Vagina (tissue), 2 donors: ENCODE measurements at places on chromosomes 13 and 19.

DNA sequence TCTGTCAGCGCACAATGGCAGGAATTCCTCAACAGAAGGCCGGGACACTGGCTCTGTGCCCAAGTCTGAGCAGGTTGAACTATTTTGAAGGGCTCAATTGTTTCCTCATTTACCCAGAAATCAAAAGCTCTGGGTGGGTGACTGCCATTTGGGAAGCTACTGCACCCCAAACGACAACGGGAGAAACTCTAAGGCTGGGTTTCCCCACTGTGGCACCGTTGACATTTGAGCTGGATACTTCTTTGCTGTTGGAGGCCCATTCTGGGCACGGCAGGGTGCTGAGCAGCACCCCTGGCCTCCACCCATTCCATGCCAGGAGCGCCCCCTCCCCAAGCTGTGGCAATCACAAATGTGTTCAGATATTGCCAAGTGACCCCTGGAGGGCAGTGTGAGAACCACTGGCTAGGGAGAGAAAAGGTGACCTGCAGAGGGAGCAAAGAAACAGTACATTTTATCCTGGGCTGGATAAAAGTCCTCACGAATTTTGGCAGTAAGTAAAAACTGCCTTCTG, 62.5 kb downstream of the RFX2 start:
- DNase-seq, result peak; percentile 54
- H3K4me1 ChIP-seq, result peaks cover 10% of the 10 kb centered on the region
- H3K27me3 ChIP-seq, result no peaks in the 10 kb centered on the region
- no peaks in the 10 kb centered on the region for H3K36me3 ChIP-seq

GRCh38 chr19:12715929-12716328, 7.8 kb downstream of the TNPO2 start:
- H3K4me3 ChIP-seq, result no peak overlapping the region
- DNase-seq, result no peak
- H3K36me3 ChIP-seq, result peaks cover 65% of the 10 kb centered on the region
- no peak overlapping the region for H3K27ac ChIP-seq
- peaks cover 27% of the 10 kb centered on the region for H3K4me1 ChIP-seq

DNA sequence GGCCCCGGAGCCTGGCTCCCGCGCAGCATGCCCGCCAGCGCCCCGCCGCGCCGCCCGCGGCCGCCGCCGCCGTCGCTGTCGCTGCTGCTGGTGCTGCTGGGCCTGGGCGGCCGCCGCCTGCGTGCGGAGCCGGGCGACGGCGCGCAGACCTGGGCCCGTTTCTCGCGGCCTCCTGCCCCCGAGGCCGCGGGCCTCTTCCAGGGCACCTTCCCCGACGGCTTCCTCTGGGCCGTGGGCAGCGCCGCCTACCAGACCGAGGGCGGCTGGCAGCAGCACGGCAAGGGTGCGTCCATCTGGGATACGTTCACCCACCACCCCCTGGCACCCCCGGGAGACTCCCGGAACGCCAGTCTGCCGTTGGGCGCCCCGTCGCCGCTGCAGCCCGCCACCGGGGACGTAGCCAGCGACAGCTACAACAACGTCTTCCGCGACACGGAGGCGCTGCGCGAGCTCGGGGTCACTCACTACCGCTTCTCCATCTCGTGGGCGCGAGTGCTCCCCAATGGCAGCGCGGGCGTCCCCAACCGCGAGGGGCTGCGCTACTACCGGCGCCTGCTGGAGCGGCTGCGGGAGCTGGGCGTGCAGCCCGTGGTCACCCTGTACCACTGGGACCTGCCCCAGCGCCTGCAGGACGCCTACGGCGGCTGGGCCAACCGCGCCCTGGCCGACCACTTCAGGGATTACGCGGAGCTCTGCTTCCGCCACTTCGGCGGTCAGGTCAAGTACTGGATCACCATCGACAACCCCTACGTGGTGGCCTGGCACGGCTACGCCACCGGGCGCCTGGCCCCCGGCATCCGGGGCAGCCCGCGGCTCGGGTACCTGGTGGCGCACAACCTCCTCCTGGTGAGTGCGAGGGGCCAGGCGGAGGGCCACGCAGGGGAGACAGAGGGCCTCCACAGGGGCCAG, at the start of gene KL:
TSS of gene KL (plus strand) at position 10 of the 909 bp plus-strand sequence. CDS start at position 28, 18 bp downstream.
- H3K27me3 ChIP-seq, result no peaks in the 10 kb centered on the region
- no peak for DNase-seq
- H3K4me1 ChIP-seq, result no peaks in the 10 kb centered on the region
- H3K4me3 ChIP-seq, result peak within 1 kb of the TSS; percentile 66
- peak within 1 kb of the TSS; percentile 57 for H3K27ac ChIP-seq

DNA sequence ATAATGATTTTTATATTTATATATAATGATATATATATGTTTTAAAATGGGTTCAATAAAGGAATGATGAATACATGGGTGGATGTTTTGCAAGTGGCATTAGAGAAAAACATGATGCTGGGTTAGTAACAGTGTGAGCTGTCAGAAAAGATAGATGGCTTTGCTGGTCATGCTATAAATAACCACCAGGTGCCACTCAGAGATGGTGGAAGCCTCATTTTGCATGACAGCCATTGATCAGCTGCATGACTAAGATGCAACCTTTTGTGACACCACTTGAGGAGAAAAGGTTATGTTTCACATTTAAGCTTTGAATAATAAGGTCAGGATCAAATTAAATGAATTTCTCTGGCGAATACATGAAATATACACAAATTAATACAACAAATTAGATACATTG, 737.7 kb downstream of the PCDH9 start:
- DNase-seq, result no peak
- no peaks in the 10 kb centered on the region for H3K36me3 ChIP-seq
- H3K27me3 ChIP-seq, result no peaks in the 10 kb centered on the region
- no peak overlapping the region for H3K4me3 ChIP-seq
- no peaks in the 10 kb centered on the region for H3K4me1 ChIP-seq

GRCh38 chr13:50119591-50119990, 104.3 kb downstream of the KCNRG start:
- H3K4me3 ChIP-seq, result no peak overlapping the region
- H3K36me3 ChIP-seq, result no peaks in the 10 kb centered on the region
- H3K27me3 ChIP-seq, result no peaks in the 10 kb centered on the region
- peaks cover 23% of the 10 kb centered on the region for H3K4me1 ChIP-seq

DNA sequence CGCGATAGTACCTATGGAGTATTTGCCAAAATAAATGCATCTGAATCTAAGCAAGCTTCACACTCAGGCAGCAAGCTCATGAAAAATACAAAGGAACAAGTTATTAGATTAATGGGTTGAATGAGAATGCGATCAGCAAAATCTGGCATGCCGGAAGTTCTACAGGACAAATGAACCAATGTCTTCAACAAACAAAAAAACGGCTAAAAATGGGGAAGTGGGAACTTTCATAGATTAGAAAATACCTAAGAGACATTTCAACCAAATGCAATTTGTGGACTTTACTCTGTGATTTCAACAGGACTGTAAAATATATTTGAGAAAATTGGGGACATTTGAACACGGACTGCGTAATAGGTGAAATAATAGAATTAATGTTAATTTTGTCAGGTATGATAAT, 22.4 kb upstream of the RNASEH2B start:
- no peak for DNase-seq
- H3K4me3 ChIP-seq, result no peak overlapping the region
- H3K27me3 ChIP-seq, result no peaks in the 10 kb centered on the region
- no peak overlapping the region for H3K27ac ChIP-seq

- peak overlapping the region; percentile 46 for H3K27ac ChIP-seq
- H3K4me3 ChIP-seq, result peak overlapping the region; percentile 87
- no peaks in the 10 kb centered on the region for H3K36me3 ChIP-seq
- H3K27me3 ChIP-seq, result no peaks in the 10 kb centered on the region
- peaks cover 20% of the 10 kb centered on the region for H3K4me1 ChIP-seq
- DNase-seq, result no peak
These were observed 881 bp downstream of the ARHGAP33 start for GRCh38 chr19:35776102-35776788.

GRCh38 chr13:21913010-21913409, 242.1 kb downstream of the FGF9 start:
- H3K36me3 ChIP-seq, result no peaks in the 10 kb centered on the region
- DNase-seq, result no peak
- H3K4me1 ChIP-seq, result no peaks in the 10 kb centered on the region
- no peak overlapping the region for H3K4me3 ChIP-seq
- no peak overlapping the region for H3K27ac ChIP-seq
- H3K27me3 ChIP-seq, result no peaks in the 10 kb centered on the region

- no peaks in the 10 kb centered on the region for H3K4me1 ChIP-seq
- H3K27ac ChIP-seq, result no peak overlapping the region
- no peaks in the 10 kb centered on the region for H3K36me3 ChIP-seq
These were observed 39.1 kb downstream of the GPR12 start for GRCh38 chr13:26721251-26722121.

- H3K4me3 ChIP-seq, result no peak overlapping the region
- H3K36me3 ChIP-seq, result no peaks in the 10 kb centered on the region
- DNase-seq, result no peak
- H3K27ac ChIP-seq, result no peak overlapping the region
- H3K4me1 ChIP-seq, result no peaks in the 10 kb centered on the region
- no peaks in the 10 kb centered on the region for H3K27me3 ChIP-seq
These were observed 10.0 kb upstream of the OR10H2 start for GRCh38 chr19:15717809-15718208.

GRCh38 chr19:2716275-2716650, 4.9 kb downstream of the DIRAS1 start:
- H3K27ac ChIP-seq, result no peak overlapping the region
- H3K36me3 ChIP-seq, result no peaks in the 10 kb centered on the region
- H3K27me3 ChIP-seq, result no peaks in the 10 kb centered on the region
- DNase-seq, result no peak

- peaks cover 11% of the 10 kb centered on the region for H3K36me3 ChIP-seq
- DNase-seq, result no peak
- H3K27me3 ChIP-seq, result no peaks in the 10 kb centered on the region
- H3K27ac ChIP-seq, result no peak overlapping the region
These were observed 6.8 kb upstream of the ZNF324 start for GRCh38 chr19:58460039-58460438.

DNA sequence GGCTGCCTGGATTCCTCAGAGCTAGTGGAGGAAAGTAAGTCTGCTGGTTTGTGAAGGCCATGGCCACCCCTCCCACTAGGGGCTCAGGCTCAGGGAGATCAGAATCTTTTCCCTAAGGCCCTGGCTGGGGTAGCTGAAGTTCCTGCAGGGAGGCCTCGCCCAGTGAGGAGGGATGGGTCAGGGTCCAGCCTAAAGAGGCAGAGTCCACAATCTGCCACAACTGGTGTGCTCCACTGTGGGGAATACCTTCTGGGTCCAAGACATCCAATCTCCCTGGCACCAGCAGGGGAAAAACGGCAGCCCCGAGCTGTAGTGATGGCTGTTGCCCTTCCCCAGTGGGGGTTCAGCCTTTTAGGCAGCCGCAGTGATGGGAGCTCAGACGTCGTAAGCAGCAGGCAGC, 23.2 kb downstream of the IGFL3 start:
- H3K27ac ChIP-seq, result no peak overlapping the region
- H3K36me3 ChIP-seq, result no peaks in the 10 kb centered on the region
- DNase-seq, result no peak
- H3K27me3 ChIP-seq, result no peaks in the 10 kb centered on the region

- no peaks in the 10 kb centered on the region for H3K36me3 ChIP-seq
- H3K27ac ChIP-seq, result peak overlapping the region; percentile 86
- no peak for DNase-seq
- no peak overlapping the region for H3K4me3 ChIP-seq
These were observed 42.7 kb downstream of the ANKRD10 start for GRCh38 chr13:110872034-110872767.

- H3K4me3 ChIP-seq, result no peak overlapping the region
- H3K4me1 ChIP-seq, result peaks cover 57% of the 10 kb centered on the region
- no peaks in the 10 kb centered on the region for H3K36me3 ChIP-seq
- H3K27me3 ChIP-seq, result no peaks in the 10 kb centered on the region
- peak overlapping the region; percentile 3 for H3K27ac ChIP-seq
These were observed 10.8 kb downstream of the NDFIP2 start for GRCh38 chr13:79491715-79492114.

- no peak overlapping the region for H3K4me3 ChIP-seq
- H3K27ac ChIP-seq, result no peak overlapping the region
- no peaks in the 10 kb centered on the region for H3K27me3 ChIP-seq
- DNase-seq, result no peak
- H3K36me3 ChIP-seq, result no peaks in the 10 kb centered on the region
These were observed 717.7 kb upstream of the ATXN8OS start for GRCh38 chr13:69389899-69390298.

- H3K4me3 ChIP-seq, result no peak overlapping the region
- H3K36me3 ChIP-seq, result no peaks in the 10 kb centered on the region
- H3K27me3 ChIP-seq, result no peaks in the 10 kb centered on the region
- no peak overlapping the region for H3K27ac ChIP-seq
These were observed 18.7 kb downstream of the EFNA2 start for GRCh38 chr19:1304197-1304924.

DNA sequence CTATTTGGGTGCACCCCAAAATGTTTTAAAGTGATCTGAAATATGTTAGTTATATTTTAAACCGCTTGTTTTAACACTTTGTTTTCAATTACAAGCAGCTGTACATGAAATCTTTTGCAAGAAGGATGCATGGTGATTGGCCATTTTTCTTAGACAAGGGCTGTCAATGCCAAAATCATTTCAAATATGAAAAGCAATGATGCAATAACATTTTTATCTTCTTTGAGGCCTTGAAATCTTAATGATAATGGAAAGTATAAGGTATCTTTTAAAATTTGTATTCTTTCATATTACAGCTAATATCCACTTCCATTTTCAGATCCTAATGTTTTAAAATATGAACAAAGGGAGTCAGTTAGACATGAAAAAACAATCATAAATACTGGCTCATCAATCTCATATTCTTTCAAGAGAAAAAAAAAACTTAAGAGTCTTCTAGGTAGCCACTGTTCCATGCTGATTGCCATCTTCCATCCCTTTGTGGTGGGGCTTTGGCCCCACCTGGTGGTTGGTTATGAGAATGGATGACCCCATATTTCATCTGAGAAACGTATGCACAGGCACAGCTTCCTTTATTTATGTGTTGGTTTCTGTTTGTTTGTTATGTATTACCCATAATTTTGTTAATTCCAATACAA, 330.3 kb upstream of the MIR17HG start:
- no peak overlapping the region for H3K4me3 ChIP-seq
- H3K27ac ChIP-seq, result no peak overlapping the region
- DNase-seq, result no peak
- no peaks in the 10 kb centered on the region for H3K4me1 ChIP-seq
- H3K36me3 ChIP-seq, result no peaks in the 10 kb centered on the region

DNA sequence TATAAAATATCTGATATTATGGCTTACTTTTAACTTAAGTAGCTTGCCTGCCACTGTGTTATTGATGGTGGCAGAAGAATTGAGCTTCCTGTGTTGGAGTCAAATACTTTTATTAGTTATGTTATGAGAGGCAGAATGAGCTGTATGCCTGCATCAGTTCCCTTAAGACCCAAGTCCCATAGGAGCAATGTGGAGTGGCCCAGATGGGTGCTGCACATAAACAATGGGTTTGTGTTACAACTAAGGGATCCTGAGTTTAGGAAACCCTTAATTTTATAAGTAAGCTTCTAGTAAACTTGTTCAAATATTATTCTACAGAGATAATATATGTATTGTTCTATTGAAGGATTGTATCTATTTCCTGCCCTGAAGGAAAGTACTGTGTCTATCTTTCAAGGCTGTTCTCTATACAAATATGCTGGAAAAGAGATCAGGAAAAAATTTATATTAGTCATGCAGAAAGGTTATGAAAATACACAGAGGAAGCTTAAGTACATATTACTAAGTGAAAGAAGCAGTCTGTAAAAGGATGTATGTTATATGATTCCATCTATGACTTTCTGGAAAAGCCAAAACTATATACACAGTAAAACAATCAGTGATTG, 2018.0 kb upstream of the PCDH20 start:
- H3K36me3 ChIP-seq, result no peaks in the 10 kb centered on the region
- H3K27me3 ChIP-seq, result no peaks in the 10 kb centered on the region
- H3K4me1 ChIP-seq, result no peaks in the 10 kb centered on the region
- no peak overlapping the region for H3K27ac ChIP-seq
- no peak for DNase-seq

GRCh38 chr19:23799321-23799720, 40.6 kb upstream of the ZNF681 start:
- no peak overlapping the region for H3K4me3 ChIP-seq
- no peak for DNase-seq
- no peaks in the 10 kb centered on the region for H3K4me1 ChIP-seq
- no peak overlapping the region for H3K27ac ChIP-seq
